ENCODE measurements at places on chromosomes 6 and 20. TPM values are rescaled to one million over a fixed set of nuclear protein-coding genes. Genes with fewer than 3 reads are reported as not detected.

Gene BPI
- total RNA-seq, result not detected

Gene AARS2
- 24.1 TPM for total RNA-seq

Gene SAMD10
- total RNA-seq, result 6.1 TPM

GRCh38 chr20:52312132-52312729 lies 120.7 kb upstream of the ZFP64 start:
- peaks cover 10% of the 10 kb centered on the region for H3K4me1 ChIP-seq
- H3K36me3 ChIP-seq, result no peaks in the 10 kb centered on the region
- H3K4me3 ChIP-seq, result no peak overlapping the region
- H3K27ac ChIP-seq, result no peak overlapping the region
- DNase-seq, result peak; percentile 70
- H3K27me3 ChIP-seq, result peaks cover 12% of the 10 kb centered on the region

- DNase-seq, result no peak
- peaks cover 13% of the 10 kb centered on the region for H3K4me1 ChIP-seq
- no peaks in the 10 kb centered on the region for H3K27me3 ChIP-seq
Observed at GRCh38 chr20:38355161-38356012, 9.1 kb downstream of the LBP start.

- H3K27ac ChIP-seq, result no peak overlapping the region
- no peaks in the 10 kb centered on the region for H3K27me3 ChIP-seq
- no peaks in the 10 kb centered on the region for H3K4me1 ChIP-seq
- no peak for DNase-seq
- no peaks in the 10 kb centered on the region for H3K36me3 ChIP-seq
Observed at GRCh38 chr6:15550546-15551123, 112.2 kb downstream of the DTNBP1 start.

- peak; percentile 45 for DNase-seq
- peaks cover 35% of the 10 kb centered on the region for H3K36me3 ChIP-seq
- peaks cover 34% of the 10 kb centered on the region for H3K4me1 ChIP-seq
- H3K27ac ChIP-seq, result no peak overlapping the region
- no peaks in the 10 kb centered on the region for H3K27me3 ChIP-seq
Observed at GRCh38 chr6:160102956-160103824, 18.4 kb upstream of the SLC22A1 start.

GRCh38 chr20:51431321-51431720 lies 111.2 kb downstream of the NFATC2 start:
- no peak overlapping the region for H3K4me3 ChIP-seq
- H3K27me3 ChIP-seq, result no peaks in the 10 kb centered on the region
- DNase-seq, result no peak

GRCh38 chr20:63238514-63239125 lies 2.9 kb downstream of the BIRC7 start:
- H3K4me1 ChIP-seq, result peaks cover 41% of the 10 kb centered on the region
- H3K27ac ChIP-seq, result no peak overlapping the region
- H3K4me3 ChIP-seq, result no peak overlapping the region
- H3K36me3 ChIP-seq, result no peaks in the 10 kb centered on the region

DNA sequence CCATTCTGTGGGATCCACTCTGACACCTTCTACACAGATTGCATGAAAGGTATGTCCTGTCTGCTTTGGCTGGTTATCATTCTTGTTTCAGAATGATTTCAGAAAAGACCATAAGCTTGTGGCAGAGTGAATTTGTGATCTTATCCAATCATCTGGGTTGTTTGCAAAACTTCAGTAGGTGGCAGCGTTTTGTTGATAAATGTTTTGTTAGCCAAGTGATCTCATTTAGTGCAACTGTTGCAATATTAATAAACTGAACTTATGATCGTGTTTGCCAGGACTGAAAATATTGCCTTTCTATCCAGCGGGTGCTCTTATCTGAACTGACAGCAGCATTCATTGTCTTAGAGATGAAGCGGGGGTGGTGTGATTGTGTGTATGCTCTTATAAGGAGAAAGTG lies 613.2 kb upstream of the NOX3 start:
- H3K27ac ChIP-seq, result no peak overlapping the region
- no peaks in the 10 kb centered on the region for H3K27me3 ChIP-seq
- H3K4me3 ChIP-seq, result no peak overlapping the region
- H3K4me1 ChIP-seq, result no peaks in the 10 kb centered on the region
- no peaks in the 10 kb centered on the region for H3K36me3 ChIP-seq
- no peak for DNase-seq

DNA sequence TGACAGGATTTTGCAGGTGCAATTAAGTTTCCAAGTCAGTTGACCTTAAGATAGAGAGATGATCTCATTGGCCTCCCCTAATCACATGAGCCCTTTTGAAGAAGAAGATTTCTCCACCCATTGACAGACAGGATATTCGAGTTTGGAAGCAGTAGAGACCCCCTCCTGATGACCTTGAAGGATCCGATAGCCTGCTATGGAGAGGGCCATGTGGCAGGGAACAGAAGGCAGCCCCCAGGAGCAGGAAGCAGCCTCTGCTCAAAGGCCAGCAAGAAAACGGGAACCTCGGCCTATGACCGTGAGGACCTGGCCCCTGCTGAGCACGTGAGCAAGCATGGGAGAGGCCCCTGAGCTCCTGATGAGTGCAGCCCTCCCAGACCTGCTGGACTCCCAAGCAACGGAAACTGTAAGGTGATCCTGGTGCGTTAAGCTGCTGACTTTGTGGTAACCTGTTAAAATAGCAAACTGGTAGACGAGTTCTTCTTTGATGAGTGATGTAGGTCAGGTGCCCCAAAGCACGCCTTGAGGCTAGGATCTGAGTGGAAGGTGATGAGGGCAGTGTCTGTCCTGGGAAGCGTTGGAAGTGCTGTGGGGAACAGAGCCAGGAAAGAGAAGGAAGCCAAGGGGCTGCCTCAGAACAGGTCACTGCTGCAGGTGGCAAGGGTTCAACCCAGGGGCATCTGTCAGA lies 18.5 kb upstream of the TUBB2A start:
- no peak overlapping the region for H3K27ac ChIP-seq
- peaks cover 21% of the 10 kb centered on the region for H3K4me1 ChIP-seq
- no peak for DNase-seq
- H3K27me3 ChIP-seq, result no peaks in the 10 kb centered on the region
